Activated CD8-positive, alpha-beta T cell treated with anti-CD3 and anti-CD28 coated beads for 36 hours (primary cell): ENCODE measurements at places on chromosomes 4 and X.

DNA sequence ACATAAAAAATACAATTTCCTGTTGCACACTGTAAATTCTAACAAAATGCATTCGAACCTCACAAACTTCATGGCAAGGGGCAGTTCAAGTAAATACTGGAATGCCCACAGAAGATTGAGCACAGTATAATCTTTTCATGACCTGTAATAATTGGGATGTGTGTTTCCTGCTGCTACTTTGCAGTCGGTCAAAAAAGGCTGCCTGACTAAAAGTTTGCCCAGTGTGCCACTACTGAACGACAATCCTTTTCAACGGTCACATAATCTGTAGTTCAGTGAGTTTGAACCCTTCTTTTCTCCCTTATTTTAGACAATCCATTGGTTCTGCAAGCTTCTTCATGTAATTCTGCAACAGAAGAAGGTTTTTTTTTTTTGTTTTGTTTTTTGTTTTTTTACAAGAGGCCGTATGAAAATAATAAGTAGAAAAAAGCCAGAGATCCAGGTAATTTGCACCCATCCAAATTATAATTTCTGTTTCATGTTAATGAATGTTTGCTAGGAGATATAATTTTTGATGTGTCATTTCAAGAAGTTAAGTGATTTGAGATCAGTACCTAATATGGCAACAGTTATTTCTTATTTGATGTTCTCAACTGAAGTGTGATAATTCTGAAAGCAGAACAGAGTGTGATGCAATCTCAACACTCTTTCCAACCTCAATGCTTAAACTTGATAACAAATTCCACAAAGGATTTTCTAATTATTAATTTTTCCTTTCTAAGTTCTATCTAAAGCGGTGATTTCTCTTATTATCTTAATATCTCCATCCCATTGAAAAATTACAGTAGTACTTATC lies 237.6 kb downstream of the FSTL5 start:
- DNase-seq, result no peak

GRCh38 chr4:29295280-29295679 lies 1424.9 kb upstream of the PCDH7 start:
- no peak for DNase-seq

DNA sequence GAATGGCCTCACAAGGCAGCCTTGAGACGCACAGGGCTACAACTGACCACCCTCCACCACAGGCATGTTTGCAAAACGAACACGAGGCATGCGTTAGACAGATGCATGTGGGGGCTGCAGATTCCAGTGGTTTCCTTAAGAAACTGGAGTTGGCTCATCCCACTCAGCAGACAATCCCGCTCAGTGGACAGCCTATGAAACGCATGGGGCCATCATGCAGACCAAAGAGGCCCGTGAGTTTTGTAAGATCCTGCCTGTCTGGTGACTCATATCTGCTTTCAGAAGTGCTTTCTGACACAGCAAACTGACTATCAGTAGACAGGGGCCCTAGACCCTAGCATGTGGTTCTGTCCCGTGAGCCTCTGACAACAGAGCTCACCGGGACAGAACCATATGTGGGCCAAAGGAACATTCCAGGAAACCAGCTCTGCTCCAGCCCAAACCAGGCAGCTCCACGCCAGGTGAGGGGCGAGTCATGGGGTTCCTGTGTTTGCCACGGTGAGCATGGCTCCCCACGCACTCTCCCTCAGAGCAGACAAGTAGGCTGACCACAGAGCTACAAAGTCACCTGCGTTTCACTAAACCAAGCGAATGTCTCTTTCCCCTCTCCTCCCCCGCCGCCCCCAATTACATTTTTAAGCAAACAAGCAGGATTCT lies 74.4 kb downstream of the MTMR1 start:
- DNase-seq, result peak; percentile 30

GRCh38 chrX:134734466-134734952 lies 76.2 kb upstream of the PLAC1 start:
- no peak for DNase-seq

GRCh38 chr4:38131371-38132091 lies 171.3 kb downstream of the PTTG2 start:
- DNase-seq, result peak; percentile 84

DNA sequence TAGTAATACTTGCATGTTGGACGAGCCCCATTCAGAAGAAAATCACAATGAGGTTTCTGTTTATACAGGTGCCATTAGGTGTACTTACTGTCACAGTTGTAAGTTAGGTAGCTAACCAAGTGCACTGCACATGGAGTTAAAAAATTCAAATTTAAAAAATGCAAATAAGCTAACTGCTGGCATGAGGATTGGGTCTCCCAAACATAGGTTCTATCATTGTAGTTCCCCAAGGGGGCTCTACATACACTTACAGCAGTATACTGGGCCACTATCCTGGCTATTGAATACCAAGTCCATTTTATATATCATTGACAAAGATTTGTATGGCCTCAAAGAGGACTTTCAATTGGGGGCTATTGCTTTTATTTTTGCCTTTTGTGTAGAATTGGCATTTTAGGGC lies 153.4 kb downstream of the FMR1NB start:
- DNase-seq, result no peak

GRCh38 chr4:37244583-37245390 lies at the start of gene NWD2:
NWD2 (plus strand) TSS chr4:37244743; CDS start chr4:37245068, 325 bp downstream.
- no peak for DNase-seq

DNA sequence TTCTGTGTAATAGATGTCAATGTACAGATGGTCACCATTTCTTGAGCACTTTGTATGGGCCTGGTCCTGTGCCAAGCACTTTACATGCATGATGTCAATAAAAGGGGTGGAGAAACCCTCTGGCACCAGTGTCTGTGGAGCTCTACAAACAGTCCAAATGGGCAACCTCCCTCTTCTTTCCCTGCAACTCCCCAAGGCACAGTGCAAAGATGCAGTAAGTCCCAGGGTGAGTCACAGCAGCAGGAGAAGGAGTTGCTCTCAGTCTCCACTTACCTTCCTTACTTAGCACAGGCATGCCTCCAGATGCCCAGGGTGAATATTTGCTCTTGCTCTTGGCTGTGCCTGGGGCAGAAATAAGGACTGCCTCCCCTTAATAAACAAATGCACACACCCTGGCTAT lies 4.3 kb downstream of the OCIAD2 start:
- DNase-seq, result no peak

DNA sequence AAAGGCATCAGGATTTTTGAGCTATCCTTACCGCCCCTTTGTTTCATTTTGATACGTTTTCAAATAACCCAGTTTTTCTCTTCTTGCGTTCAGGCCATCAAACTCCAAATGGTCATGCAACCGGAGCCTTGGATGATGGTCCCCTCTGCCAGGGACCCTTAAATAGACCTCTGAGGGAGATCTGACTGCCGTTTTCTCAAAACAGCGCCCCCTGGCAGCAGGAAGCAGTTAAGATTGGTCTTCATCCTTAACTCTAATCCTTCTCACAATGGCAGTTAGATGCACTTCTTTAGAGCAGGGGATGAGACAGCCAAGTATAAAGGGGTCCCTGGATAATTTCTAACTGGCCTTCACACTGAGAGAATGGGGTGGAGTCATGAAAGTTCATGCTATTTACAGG lies 525.0 kb upstream of the SPANXN1 start:
- no peak for DNase-seq

- no peak for DNase-seq
Measured at GRCh38 chr4:154294652-154295350, 196.8 kb downstream of the DCHS2 start.
